ENCODE measurements at places on chromosomes 2 and 18.

GRCh38 chr2:131132729-131133128 lies 27.6 kb downstream of the PLEKHB2 start:
- DNase-seq: no peak

DNA sequence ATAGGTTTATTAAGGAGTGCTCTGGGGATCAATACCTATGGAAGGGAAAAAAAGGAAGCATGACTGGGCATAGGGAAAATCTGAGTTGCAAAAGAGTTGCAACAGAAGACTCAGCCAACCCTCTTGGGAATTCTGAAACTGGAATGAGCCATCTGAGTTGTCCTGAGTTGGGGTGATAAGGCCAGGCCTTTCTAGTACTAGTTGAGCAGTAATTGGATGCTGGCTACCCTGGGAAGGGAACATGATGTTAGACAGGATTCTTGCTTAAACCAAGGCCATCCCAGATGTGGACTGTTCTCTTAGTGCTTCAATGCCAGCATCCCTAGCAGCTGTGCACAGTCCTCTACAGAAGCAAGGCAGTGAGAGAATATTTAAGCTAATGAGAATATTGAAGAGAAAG lies 348.8 kb upstream of the GULP1 start:
- DNase-seq: no peak

GRCh38 chr2:3139906-3140305 lies 237.7 kb downstream of the EIPR1 start:
- no peak for DNase-seq

- no peak for DNase-seq
Measured at GRCh38 chr2:240328526-240328925, 106.9 kb upstream of the GPC1 start.

- DNase-seq: no peak
Measured at GRCh38 chr2:235641956-235642355, 148.1 kb downstream of the AGAP1 start.

GRCh38 chr2:203799908-203800307 lies 67.7 kb upstream of the CTLA4 start:
- no peak for DNase-seq

- DNase-seq: no peak
Measured at GRCh38 chr18:29629493-29630036, 1413.0 kb downstream of the DSC3 start.

- no peak for DNase-seq
Measured at GRCh38 chr18:2534906-2535305, 36.4 kb downstream of the METTL4 start.

GRCh38 chr2:150232871-150233270 lies 254.6 kb downstream of the RND3 start:
- DNase-seq: no peak
